ENCODE measurements at places on chromosomes 4 and X.

DNA sequence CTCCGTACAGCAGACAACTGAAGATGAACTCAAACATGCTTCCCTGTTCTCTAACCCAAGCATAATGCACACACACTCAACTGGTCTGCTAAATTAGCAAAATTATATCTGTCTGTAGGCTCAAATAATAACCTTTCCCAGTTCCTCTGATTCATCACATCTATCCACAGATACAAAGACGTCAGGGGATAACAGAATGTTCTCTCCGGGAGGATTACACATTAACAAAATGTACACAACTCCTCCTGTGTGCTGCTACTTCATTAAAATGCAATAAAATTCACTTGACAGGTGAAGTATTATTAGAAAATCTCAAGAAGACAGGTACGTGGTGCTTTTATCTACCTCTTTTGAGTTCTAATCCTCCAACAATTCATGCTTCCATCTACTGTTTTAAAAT is 57.4 kb downstream of the FAT1 start:
- DNase-seq = no peak

DNA sequence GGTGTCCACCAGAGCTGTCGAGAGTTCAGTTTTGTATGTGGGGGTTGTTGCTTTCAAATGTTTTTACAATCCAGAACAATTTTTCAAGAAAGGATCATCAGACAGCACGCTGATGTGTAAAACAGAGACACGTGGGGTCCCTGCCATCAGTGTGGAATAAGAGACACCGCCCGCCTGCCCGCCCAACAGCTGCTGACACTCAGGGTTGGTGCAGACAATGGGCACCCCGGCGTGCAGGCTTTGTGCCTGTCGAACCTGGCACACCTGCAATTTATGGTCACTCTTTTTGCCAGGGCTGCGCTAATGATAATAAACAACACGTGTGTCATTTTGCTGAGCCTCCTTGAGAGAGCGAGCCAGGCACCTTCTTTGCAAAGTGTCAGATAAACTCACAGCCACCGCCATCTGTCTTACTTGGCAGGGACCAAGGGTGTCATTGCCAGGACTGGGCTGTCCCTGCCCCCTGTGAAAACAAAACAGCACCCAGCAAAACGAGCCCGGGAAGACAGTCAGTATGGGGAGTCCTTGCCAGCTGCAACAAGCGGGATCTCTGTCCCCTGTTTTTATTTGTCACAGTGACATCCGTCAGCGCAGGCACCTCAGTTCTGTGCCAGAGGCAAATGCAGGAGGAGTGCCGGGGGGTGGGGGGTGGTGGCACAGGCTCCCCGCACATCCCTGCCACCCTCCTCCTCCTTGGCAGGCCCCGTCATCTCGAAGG is 69.1 kb downstream of the PSAPL1 start:
- DNase-seq = no peak

GRCh38 chr4:71497078-71497477 is 158.3 kb downstream of the SLC4A4 start:
- DNase-seq = no peak

DNA sequence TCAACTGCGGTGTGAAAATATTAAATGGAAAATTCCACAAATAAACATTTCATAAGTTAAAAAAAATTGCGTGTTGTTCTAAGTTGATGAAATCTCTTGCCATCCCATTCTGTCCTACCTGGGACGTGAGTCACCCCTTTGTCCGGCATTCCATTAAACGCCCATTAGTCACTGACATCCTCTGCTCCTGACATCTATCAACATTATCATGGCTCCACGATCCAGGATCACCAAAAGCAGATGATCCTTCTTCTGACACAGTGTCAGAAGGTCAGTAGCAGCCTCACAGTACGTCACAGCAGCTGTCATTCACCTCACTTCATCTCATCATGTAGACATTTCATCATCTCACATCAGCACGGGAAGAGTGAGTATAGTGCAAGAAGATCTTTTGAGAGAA is 125.7 kb downstream of the ZNF827 start:
- DNase-seq = no peak

GRCh38 chrX:7117587-7117986 is 29.9 kb upstream of the STS start:
- DNase-seq = no peak

DNA sequence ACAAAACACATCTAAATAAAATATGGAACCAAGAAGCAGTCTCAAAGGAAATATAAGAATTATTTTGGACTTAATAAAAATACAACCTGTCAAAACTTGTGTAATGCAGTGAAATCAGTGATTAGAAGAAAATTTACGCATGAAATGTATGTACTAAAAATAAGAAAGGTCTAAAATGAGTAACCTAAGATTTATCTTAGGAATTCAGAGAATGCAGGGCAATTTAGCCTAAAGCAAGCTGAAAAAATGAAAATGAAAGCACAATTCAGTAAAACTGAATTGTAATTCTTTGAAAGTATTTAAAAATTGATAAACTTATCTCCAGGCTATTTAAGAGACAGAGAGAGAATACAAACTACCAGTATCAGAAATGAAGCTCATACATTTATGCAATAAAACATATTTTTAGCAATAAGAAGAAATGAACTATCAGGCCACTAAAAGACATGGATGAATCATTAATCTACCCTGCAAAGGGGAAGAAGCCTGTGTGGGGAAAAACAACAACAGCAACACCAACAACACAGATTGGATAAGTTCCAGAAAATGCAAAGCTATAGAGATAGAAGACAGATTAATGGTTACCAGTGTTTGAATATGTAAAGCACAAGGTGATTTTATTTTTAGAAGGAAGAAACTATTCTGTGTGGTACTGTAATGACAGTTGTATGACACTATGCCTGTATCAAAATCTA is 442.0 kb upstream of the ADGRL3 start:
- no peak for DNase-seq

DNA sequence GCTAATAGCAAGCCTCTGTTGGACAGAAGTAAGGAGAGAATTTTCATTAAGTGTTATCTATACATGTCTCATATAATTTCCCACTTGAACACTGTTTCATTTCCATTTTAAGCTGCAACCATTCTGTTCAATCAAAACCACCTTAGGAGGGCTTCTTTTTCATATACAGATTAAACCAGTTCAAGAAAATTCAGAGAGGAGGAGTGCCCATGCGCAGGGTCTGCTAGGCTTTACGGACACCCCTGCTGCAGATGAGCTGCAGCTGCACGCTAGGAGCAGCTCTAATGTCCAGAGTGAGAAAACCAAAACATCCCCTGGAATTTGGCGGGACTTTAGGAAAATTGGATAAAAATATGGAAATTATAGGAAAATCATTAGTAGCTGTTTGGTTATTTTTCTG is 541.0 kb downstream of the SPRY1 start:
- DNase-seq = no peak

- no peak for DNase-seq
These were observed 296.2 kb downstream of the INPP4B start for GRCh38 chr4:142549726-142550463.

DNA sequence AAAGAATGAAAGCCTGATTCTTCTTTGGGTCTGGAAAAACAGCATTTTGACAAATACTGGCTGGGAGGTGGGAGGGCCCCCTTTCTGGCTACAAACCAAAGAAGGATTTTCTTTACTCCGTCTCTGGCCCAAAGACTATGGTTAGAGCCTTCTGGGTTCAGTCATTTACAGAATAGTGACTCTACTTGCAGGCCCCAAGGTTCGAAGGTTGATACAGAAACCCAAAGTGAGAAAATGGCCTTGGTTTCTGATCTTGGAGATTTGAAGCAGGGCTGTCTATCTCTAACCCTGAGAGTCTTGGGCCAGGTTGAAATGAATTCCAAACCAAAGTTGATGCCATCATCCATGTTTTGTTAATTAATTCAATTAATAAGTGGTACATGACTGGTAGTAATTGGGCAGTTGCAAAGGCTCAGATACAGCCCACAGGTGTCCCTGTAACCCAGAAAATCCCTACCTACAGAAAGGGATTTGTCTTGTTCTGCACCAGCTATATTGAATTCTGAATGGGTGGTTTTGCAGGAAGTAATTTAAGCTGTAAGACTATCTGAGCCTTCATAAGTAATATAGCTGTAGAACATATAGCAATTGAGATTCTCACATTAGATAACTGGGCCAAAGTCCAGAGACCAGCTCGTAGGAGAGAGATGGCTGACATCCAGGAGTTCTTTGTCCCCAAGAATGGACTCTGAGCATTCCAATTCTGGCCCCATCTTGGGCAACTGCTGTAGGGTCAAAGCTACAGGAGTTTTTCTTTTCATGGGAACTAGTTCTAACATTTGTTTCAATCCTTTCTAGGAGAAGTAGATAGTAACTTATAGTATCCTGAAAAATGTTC is 34.5 kb downstream of the CHRNA9 start:
- DNase-seq = no peak

DNA sequence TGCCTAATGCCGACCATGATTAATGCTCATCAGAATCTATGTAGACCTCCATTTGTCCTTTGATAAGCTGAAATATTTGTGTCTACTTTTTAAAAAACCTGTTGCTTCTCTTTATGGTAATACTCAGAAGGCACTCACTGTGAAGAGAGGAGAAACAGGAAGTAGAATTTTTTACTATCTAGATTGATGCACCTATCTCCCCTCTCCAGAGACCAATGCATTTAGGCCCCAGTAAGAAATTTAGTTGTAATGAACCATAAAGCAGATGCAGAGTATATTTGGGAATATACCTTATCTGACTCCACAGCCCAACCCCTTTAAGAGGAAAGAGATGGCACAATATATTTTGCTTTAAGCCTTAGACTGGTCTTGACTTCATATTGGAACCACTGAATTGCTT is 11.1 kb downstream of the TBL1X start:
- DNase-seq = no peak

GRCh38 chr4:41214136-41214824 is at the start of gene APBB2:
Gene APBB2, minus strand, starts transcription at chr4:41214542. Its CDS starts 181,288 bp downstream, at chr4:41033254.
- DNase-seq = peak; percentile 94

GRCh38 chrX:32524385-32524784 is 687.0 kb downstream of the DMD start:
- DNase-seq = no peak

DNA sequence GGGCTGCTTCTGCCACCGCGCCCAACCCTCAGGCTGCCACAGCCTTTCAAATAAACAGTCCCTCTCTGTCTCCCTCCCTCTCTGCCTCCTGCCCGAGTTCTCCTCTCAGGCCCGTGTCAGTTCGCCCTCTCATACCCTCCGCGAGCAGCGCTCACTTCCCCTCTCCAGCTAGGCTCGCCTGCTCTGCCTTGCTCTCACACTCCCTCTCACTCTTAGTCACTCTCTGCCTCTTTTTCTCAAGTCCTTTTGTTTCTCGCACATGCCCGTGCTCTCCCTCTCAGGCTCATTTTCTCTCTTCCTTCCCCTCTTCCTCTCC is 3.2 kb downstream of the EFNB1 start:
- DNase-seq = no peak

GRCh38 chrX:115494161-115494560 is 66.8 kb upstream of the PLS3 start:
- no peak for DNase-seq

DNA sequence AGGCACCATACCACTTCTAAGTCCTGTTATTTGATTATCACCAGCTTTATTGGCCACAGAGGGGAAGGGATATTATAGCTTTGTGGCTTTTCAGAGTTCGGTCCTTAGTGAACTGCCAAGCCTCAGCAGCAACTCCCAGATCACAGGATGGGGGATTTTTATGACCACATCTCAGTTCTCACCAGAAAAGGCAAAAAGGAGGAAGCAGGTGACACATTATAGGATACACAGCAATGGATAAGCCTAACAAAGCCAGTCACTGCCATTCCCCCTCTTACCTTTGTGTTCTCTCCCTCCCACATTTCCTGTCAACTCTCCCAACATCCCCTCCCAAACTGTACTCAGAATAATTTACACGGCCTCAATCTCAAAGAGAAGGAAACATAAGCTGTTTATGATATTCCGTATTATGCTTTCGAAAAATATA is 142.8 kb downstream of the MGST2 start:
- no peak for DNase-seq

- no peak for DNase-seq
These were observed 73.6 kb downstream of the PALLD start for GRCh38 chr4:168570466-168570865.

- no peak for DNase-seq
These were observed 131.5 kb downstream of the PRSS12 start for GRCh38 chr4:118221227-118221800.

GRCh38 chr4:150150629-150151062 is 72.4 kb downstream of the DCLK2 start:
- no peak for DNase-seq

DNA sequence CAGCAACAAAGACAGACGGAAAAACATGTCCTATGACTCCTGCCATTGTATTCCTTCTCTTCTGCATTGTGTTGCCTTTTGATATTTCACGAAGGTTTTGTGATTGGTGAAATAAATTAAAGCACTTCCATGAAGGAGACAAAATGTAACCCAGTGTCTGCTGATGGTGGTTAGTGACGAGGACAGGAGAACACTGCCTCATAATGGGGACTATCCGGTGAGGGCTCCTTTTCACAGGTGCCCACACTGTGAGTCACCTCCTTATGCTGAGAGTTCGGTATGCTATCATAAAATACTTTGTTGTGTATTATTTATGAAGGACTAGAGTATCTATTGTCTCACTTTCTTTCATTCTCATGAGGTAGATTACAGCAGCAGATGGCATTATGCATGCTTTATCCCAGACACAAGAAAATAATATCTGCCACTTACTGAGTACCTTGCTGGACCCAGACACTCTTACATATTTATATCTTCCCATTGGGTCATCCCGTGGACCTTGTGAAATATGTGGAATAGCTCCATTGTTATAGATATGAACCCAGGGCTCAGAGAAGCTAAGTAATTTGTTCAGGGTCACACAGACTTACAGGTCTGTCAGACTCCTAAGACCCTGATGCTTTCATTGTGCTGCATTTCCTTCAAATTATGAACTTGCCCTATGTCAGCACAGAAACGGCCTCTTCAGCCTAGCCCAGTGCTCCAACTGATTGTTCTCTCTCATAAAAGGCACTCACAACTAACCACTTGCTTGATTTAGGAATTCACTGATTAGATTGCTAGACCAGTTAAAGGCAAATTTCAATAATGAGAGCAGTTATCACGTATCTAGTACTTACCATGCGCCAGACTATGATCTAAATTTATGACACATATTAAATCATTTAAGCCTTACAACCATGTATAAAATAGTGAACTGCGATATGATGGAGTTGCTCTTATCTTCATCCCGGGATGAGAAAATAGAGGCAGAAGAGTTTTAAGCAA is 31.2 kb downstream of the PLS3 start:
- DNase-seq = no peak

DNA sequence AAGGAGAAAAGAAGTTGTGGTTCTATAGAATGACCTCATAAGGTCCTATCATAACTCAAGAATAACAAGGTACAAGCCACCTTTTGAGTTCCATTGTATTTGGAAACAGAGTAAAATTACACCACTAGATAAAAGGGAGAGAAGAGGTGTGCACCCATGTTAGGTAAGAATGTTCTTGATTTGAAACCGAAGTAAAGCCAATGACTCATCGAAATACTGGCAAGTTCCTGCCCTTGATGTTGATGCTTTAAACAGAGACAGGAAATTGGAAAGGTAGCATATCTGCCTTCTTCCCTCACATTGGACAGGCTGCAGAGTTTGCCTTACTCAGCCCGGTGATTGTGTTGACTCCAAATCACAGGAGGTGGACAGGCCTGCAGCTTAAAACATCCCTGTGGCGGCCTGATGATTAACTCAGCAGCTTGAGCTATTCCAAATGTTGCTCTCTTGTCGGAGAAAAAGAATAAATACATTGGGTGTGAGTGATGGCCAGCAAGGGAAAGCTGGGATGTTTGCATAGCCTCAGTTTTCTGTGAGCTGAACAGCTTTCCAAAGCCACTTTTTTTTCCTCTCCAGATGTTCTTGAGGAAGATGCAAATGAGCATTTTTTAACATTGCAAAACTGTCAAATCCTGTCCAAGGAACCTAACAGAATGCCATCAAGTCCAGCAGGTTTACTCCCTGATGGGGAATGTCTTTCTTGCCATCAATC is 321.1 kb downstream of the NKX6-1 start:
- DNase-seq = no peak

GRCh38 chr4:148203056-148203898 is 238.9 kb downstream of the NR3C2 start:
- DNase-seq = no peak

Measured in right renal pelvis (tissue), 4 donors.